ENCODE measurements at places on chromosomes 7 and 10.

GRCh38 chr10:104589871-104590270 lies 51.2 kb upstream of the SORCS3 start:
- no peak for DNase-seq

- no peak for DNase-seq
These were observed 89.4 kb downstream of the TBXAS1 start for GRCh38 chr7:139918480-139918879.

DNA sequence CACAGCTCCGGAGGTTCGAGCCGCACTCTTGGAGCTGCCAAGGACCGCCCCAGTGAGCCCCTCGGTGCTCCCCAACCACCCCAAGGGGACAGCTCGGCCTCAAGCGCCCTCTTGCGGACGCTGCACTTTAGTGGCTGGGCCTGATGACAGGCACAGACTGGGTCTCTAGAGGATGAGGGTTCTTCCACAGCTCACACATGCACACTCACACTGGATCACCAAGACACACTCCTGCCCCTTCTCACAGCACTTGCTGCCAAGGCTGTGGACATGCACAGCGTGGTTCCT lies 2.1 kb downstream of the RET start:
- no peak for DNase-seq

GRCh38 chr7:141452911-141453310 lies 98.3 kb upstream of the AGK start:
- no peak for DNase-seq

DNA sequence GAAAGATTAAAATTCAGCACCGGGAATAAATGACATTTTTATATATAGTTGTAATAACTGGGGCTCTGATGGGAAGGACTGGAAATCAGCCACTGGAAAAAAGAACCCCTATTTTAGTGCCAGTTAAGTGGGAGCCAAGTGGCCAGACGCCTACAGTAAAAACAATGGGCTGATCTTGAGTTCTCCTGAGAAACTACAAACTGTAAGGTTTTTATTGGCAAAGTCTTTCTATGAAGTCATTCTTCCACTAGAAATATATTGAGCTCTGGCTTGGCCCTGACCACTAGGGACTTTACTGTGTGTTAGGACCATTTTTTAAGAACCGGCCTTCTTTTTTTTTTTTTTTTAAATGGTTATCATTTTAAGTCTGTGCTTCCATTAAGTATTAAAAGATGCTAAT lies 79.6 kb downstream of the ZNF22 start:
- no peak for DNase-seq

DNA sequence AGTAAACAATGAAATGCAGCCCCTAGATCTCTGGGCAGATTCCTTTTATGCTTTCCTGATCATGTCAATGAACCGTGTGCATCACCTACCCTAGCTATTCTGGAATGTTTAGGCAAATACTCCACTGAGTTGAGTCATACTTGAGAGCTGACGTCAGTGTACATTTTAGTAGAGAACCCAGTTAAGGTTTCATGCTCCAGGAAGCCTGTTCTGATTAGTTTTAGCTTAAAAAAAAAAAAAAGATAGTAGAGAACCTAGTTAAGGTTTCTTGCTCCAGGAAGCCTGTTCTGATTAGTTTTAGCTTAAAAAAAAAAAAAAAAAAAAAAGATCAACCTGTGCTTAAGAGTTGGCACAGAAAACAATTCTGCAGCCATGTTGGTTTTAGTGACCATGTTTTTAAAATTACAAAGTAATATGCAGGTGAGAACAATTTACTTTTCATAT lies 3.7 kb upstream of the MCU start:
- no peak for DNase-seq

DNA sequence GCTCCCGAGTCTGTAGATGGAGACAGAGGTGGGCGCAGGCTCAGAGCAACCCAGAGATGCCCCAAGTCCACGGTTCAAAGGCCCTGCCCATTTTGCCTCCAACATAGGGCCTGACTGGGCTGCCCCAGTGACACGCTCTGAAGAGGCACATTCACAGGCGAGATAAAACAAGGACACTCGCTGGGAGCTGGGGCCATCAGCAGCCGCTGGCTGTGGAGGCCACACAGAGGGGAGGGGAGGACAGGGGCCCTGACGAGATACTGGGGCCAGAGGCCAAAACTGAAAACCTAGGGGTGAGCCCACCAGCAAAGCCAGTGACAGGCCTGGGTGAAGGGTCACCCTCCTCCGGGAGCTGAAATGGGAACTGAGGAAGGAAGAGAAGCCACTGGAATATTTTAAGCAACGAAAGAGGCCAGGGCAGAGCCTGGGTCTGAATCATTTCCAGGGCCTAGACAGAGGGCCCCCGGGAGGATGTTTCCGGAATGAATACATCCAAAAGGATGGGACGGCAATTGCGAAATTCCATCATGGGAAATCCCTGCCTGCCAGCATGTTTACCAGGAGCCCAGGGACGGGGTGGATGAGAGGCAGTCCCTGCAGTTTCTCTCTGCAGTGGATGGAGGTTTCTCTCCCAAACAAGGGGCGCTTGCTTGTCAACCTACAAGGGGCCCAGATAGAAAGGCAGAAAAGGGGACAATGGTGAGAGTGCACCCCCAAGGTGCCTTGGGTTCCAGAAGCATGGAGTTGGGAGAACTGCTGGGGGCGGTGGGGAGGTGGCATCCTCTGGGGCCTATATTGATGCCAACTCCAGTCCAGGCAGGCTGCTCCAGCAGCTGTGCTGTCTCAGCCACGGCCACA lies 29.0 kb upstream of the HSPA12A start:
- no peak for DNase-seq

DNA sequence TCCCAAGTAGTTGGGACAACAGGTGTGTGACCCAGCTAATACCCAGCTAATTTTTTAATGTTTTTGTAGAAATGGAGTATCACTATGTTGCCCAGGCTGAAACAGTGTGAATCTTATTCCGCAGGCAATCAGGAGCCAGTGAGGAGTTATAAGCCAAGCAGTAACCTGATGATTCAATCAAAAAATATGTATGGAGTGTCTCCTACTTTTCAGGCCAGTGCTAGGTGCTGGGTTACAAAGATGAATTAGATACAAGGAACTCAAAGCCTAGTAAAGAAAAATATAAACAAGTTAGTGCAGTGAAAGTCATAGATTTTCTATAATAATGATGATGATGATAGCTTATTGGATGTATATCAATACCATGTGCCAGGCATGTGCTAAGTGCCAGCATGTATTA lies 13.2 kb upstream of the IFRD1 start:
- DNase-seq: no peak

DNA sequence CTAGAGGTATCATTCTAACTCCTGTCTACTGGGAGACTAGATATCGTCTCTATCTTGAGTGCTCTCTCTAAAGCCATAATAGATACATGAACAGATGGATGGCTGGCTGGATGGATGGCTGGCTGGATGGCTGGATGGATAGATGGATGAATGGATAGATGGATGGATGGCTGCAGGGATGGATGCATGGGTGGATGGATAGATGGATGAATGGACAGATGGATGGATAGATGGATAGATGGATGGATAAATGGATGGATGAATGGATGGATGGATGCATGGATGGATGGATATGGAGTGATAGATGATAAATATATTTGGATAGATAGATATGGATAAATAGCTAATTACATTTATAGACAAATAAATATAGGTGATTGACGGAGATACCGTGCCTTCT lies 191.2 kb upstream of the KLF6 start:
- DNase-seq: no peak

GRCh38 chr10:78224602-78225001 lies 190.9 kb downstream of the RPS24 start:
- no peak for DNase-seq

DNA sequence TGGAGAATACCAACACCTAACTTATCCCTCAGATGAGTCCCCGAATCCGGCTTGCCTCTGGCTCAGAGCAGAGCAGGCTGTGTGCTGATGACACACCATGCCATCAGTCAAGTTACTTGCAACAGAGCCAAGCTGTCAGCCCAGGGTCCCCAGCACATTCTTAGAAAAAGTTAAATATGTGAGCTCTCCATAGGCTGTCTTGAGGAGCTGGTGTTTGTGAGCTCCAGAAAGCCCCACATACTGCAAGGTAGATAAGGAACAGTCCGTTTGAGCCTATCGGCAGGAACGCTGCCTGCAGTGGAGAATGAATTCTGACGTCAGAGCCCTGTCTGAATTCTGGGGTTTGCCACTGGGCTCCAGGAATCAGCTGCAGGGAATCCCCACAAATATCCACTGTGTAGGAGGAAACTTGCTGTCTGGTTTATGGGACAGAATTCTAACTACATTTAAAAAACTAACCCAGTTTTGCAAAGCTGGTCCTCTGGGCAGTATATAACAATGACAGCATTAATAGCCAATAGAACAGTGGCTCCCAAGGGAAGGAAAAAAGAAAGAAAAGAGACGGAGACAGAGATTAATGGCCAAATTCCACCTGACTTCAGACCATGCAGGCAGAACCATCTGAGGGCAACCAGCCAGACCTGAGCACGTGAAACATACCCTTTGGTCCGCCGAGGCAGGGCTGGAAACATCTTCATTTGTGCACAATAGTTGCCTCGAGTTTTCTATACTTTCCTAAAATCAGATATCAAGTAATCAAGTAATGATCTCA lies 3.6 kb downstream of the SFXN4 start:
- DNase-seq: no peak

DNA sequence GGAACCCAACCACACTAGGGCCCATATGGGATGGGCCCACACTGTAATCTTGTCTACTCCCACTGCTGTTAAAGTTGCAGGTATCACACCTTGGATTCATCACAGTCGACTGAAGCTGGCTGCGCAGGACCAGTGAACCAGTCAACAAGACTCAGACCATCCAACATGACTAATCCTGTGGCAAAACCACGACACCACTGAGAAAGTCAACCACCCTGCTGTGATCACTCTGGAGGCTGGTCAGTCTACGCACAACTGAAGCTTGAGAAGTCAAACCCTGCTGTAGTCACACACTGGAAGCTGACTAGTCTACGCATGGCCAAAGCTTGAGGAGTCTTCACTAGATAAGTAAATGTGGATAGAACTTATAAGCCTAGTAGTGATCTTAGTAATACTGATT lies 9.6 kb upstream of the CYREN start:
- no peak for DNase-seq

- DNase-seq: no peak
These were observed 47.3 kb upstream of the OPALIN start for GRCh38 chr10:96406091-96406490.

- DNase-seq: no peak
These were observed 52.7 kb downstream of the MINPP1 start for GRCh38 chr10:87557409-87557808.

GRCh38 chr10:87092376-87092860 lies 2.2 kb downstream of the GLUD1 start:
- DNase-seq: no peak

DNA sequence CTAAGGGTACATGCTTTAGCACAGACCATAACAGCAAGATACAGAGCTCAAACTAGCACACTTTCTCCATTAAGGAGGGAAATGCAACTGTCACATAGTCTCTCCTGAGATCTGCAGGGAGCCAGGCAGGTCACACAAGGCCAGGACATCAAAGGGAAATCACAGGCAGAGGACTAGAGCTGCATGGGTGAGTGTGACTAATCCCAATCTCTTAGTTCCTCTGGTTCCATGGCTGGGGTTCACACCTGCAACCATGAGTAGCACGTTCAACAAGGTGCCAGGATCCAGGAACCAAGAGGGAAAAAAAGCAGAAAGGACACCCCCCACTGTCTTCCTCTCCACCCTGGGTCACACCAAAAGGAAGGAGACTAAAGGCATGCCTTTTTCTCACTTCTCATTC lies 296.5 kb upstream of the STEAP1 start:
- no peak for DNase-seq

GRCh38 chr10:43775384-43775783 lies 126.7 kb upstream of the ZNF32 start:
- DNase-seq: no peak

DNA sequence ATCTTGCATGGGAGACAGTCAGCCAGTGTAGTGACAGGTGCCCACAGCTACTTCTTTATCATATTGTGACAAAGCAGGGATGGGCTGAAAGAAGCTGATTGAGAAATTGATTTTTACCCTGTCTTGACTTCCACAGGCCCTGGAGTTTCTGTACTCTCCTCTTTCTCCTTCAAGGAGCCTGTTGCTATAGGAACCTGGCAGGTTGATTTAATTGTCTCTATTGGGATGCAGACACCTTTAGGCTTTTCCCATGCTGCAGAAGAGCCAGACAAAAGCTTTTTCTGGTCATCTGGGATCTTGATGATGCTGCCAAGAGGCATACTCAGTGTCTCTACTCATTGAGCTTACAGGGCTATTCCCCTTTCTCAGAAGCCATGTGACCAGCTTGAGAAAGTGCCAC lies 754.8 kb downstream of the KCNMA1 start:
- no peak for DNase-seq

DNA sequence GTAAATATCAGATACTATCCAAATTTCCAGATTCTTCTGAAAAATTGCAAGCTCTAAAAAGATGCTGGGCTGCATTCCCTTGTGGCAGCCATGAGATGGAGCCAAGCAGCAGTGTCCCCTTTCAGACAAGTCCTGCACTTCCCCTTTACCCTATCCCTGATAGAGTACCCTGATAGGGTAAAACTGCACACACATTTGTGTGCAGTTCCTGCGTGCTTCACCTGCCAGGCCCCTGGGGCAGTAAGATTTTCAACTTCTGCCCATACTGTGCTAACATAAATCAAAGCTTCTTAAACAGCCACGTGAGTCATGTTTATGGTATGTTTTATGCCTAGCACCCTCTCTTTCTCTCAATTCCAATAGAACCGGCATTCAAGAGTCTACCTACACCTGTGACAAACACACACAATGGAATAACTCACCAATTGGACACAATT lies 52.2 kb downstream of the IFIT5 start:
- no peak for DNase-seq

- no peak for DNase-seq
These were observed 19.4 kb upstream of the BTBD16 start for GRCh38 chr10:122251459-122252255.

- no peak for DNase-seq
These were observed 11.4 kb upstream of the HSPA12A start for GRCh38 chr10:116753759-116754158.

DNA sequence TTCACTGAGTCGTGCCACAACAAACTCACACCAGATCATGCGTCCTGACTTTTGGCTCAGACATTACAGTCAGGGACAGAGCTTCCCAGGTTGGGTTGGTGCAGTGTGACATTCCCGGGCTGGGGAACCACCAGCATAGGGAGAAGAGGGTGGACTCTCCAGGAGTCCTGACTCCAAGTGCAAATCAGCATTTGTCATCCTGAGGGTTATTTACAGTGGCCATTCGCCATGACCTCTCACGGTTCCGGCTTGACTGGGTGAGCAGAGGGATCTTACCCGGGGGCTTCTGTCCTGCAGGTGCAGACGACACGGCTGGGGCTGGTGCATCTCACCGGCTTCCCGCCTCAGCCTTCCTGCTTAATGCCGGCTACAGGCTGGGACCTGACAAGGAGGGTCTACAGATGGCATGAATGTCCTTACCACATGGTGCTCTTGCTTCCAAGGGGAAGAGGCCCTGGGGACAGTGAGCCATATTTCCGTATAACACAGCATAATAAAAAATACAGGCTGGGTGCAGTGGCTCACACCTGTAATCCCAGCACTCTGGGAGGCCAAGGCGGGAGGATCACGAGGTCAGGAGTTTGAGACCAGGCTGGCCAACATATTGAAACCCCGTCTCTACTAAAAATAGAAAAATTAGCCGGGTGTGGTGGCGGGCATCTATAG lies 12.5 kb upstream of the INTS1 start:
- DNase-seq: no peak
